ENCODE measurements at places on chromosomes 13 and 19.

DNA sequence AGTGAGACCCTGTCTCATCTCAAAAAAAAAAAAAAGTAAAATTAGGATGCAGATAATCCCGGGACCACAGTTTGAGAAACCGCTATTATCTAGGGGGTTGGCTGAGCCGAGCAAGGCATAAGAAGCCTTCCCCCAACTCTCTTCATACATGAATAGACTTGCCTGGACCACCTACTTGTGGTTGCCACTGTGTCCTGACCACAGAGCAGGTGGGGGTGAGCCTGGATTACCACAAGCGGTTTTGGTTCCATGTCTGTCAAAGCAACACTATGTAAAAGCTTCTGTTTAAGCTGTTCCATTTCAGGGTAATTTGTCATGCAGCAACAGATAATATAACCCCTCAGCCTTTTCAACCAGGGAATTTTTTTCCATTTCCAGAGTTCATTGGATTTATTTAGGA is 3.3 kb upstream of the NAPA start:
- DNase-seq, result no peak

- DNase-seq, result peak; percentile 32
These were observed 6.3 kb downstream of the ERICH4 start for GRCh38 chr19:41449079-41449864.

GRCh38 chr19:5123646-5124045 is 154.7 kb downstream of the KDM4B start:
- no peak for DNase-seq

GRCh38 chr19:40565910-40566495 is 10.7 kb upstream of the SHKBP1 start:
- no peak for DNase-seq

DNA sequence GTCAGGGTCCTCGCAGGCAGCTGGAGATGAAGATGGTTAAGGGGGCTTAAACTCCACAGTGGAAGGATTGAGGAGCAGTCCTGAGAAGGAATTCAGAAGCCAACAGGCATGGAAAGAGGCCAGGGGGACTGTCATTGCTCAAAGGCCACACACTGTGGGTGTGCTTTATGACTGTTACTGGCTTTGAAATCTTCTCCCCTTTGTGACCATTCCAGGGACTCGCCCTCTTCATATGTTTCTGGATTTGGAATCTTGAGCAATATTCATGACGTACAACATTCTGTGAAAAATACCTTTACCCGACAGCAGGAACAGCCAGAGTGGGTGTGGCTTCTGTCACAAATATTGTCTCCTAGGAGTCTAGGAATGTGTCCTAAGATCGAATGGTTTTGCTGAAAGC is 16.6 kb downstream of the CEACAM7 start:
- no peak for DNase-seq

DNA sequence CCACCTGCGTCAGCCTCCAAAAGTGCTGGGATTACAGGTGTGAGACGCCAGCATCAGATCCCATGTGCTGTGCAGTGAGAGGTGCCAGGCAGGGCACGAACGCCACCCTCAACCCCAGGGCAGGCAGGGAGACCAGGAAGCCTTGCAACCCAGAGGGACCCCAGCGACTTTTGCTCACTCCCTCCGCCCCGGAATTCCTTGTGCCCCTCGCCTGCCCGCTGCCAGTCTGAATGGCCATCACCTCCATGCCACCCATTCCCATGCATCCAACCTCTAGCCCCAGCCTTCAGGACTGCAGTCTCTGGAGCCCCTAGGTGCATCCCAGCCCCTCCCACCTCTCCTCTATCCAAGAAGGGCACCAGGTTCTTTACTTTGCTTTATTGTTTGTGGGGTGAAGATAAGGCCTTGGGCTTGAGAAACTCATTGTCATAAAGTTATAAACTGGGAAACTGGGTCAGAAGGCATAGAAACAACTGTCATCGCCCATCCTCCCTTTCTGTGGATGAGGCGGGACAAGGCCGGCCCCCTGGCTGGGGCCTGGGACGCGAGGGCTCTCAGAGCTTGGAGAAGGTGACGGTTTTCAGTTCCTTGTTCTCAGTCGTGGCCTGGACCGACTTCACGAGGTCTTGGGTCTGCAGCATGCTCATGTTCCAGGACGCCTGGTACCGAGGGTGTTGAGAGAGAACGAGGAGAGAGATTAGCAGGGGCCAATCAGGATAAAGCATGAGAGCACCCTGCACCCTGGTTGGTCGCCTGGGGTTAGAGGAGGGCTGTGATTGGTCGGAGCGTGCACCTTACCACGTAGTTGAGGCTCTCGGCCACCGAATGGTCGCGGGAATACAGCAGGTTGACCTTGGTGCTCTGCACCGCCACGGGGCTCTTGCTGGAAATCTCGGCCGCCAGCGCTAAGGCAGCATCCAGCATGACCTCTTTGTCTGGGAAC is 2.6 kb upstream of the LGALS4 start:
- no peak for DNase-seq

DNA sequence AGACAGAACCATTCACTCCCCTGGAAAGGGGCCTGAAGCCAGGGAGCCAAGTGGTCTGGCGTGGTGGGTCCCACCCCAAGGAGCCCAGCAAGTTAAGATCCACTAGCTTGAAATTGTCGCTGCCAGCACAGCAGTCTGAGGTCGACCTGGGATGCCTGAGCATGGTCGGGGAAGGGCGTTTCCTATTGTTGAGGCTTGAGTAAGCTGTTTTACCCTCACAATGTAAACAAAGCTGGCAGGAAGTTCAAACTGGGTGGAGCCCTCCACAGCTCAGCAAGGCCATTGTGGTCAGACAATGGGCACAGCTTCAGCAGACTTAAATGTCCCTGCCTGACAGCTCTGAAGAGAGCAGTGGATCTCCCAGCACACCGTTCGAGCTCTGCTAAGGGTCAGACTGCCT is 195.6 kb upstream of the DACH1 start:
- DNase-seq, result no peak

DNA sequence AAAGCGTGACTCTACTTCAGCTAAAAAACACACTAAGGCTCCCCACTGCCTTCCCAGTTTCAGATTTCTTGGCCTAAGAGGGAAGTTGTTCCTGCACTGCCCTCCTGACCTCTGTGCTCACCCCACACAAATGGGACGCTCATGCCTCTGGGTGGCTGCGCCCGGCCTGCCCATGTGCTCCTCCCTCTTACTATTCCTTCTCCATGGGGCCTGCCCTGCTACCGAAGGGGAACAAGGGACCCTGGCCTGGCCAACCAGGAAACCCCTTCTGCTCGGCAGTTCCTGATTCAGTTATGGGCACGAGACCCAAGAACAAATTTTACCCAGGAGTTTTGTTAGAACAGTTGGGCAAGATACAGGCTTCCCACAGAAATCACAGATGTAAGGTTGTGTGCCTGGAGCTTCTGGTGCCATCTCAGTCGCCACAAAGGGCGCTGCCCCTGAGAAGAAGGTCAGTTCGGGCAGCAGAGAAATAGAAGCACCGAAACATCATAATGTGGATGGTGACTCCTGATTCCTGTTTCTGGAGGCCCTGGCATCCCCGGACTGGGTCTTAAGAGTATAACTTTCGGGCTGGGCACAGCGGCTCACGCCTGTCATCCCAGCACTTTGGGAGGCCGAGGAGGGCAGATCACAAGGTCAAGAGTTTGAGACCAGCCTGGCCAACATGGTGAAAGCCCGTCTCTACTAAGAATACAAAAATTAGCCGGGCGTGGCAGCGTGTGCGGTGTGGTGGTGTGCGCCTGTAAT is 5.4 kb upstream of the PLPP2 start:
- no peak for DNase-seq

GRCh38 chr13:61192826-61193225 is 222.8 kb downstream of the PCDH20 start:
- DNase-seq, result no peak

DNA sequence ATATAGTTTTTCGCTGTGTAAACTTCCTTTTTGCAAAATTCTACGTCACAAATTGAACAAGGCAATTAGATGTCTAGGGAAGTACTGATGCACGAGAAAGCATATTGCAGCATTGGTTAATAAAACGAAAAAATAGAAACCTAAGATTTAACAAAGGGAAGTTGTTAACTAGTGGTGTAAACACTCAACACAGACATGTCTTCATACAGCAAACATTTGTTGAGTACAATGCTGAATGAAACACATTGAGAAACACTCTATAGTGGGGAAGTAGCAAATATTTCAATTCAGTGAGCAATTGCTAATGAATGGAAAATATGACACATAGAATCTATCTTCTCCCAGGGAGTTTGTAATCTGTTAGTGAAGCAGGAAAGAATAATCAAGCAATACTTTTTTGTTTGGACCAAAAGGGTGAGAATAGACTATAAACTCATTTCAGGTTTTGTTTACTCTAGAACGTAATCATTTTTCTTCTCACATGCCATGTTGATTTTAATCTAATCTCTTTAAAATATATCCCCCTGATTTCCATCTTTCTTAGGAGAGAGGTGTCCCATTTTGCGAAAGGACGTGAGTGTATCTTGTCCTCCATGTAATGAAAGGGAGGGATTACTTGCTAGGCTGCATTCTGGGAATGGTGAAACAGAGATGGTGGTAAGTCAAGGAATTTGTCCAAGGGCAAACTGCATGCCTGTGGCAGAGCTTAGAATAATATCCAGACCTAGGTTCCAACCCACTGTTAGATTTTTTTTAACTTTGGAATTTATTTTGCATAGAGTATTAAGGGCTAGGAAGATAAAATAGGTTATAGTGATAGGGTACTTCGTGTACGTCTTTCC is 1.7 kb upstream of the ANKRD10 start:
- no peak for DNase-seq

- no peak for DNase-seq
These were observed 358.7 kb downstream of the IRS2 start for GRCh38 chr13:109427695-109428094.

DNA sequence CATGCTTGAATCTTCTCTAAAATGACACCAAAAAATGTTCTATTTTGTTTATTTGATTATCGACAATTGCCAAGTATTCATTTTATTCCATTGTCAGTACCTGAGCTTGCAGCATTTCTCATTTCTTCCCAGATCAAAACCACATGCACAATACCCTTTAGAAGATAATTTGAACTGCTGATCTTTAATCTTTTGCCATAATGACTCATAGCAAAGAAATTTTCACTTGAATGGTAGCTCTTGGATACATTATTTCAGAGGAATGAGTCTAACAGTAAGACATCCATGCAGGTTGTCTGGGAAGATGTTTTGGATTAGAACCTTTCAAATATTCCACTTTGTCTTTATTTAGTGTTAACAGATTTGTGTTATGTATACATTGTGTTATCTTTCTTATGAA is 42.0 kb upstream of the RXFP2 start:
- DNase-seq, result no peak

DNA sequence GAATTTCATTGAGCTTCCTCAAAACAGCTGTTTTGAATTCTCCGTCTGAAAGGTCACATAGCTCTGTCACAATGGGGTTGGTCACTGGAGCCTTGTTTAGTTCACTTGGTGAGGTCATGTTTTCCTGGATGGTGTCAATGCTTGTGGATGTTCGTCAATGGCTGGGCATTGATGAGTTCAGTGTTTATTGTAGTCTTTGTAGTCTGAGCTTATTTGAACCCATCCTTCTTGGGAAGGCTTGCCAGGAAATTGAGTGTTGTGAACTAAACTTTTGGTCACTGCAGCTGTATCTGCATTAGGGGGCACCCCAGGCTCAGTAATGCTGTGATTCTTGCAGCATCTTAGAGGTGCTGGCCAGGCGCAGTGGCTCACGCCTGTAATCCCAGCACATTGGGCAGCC is 22.0 kb downstream of the BLOC1S3 start:
- DNase-seq, result peak; percentile 31

- DNase-seq, result no peak
These were observed 191.5 kb downstream of the ZNF536 start for GRCh38 chr19:30563691-30564090.

DNA sequence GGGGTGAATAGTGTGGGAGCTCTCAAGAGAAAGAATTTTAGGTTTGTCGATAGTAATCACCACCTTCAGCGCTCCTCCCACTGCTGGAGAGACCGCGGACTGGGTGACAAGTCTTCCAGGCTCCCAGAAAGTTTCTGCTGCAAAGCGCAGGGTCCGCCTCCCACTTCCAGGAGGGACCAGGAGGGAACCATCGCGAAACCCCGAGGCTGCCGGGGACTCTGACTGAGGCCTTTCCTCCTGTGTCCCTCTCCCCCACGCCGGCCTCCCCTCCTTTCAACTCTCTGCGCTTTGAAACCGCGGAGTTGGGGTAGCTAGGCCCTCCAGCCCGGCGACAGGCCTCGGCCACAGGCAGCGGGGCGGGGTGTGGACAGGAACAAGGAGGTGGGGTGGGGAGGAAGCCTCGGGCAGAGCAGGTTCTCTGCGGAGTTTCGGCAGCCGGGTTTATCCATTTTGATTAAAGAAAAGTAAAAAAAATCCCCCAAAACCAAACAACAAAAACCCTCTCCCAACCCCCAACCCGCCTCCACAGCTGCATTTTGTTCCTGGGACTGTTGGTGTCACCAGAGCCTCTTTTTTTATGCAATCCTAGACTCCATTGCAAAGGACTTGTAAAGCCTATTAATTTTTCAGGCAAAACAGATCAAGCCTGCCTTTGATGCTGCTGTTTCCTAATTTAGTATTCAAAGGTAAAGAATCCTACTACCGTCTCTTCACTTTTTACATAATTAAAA is 157.2 kb downstream of the TM9SF2 start:
- DNase-seq, result peak; percentile 29

- DNase-seq, result peak; percentile 5
These were observed 62.8 kb upstream of the DIAPH3 start for GRCh38 chr13:60226507-60226906.

DNA sequence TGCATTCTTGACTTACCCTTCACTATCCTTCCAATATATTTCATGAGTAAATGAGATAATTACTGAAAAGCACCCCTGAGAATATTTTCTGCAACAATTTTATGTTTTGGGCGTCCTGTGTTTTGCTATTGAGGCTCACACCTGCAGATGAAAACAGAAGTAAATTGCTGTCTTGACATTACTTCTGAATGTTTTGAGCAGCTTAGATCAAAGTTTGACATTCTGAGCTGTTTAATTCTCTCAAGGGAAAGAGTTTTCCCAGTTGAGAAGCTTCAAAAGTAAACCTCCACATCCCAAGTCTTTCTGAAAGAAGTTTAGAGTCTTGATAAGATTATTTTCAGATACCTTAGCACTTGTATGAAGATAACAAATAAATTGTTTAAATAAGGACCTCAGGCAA is 1667.2 kb upstream of the SLC10A2 start:
- no peak for DNase-seq

GRCh38 chr19:14158276-14159023 is 22.1 kb upstream of the ASF1B start:
- no peak for DNase-seq

GRCh38 chr13:42895776-42896175 is 96.3 kb downstream of the EPSTI1 start:
- no peak for DNase-seq

- no peak for DNase-seq
These were observed 22.0 kb upstream of the GJB6 start for GRCh38 chr13:20254076-20254475.

DNA sequence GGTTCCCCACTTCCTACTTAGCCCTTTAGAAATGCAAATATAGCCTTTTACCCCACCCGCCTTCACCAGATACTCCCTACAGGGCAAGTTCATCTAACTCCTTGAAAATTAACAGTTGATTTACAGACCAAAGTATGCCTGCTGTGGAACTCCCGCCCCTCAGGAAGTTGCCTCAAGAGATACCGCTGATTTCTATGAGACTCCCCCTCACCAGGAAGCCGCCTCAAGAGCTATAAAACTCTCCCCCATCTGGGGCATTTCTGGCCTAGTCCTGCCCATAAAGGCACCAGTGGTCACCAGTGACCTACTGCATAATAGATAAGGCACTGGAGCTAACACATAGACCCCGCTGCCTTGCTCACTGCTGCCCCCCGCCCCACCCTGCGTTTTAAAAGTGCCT is 201.7 kb upstream of the UBL3 start:
- DNase-seq, result no peak

GRCh38 chr13:33265133-33265532 is 20.4 kb downstream of the STARD13 start:
- no peak for DNase-seq

Measured in AG09319 (cell line).